ENCODE measurements at places on chromosomes 11 and 22.

- no peak for DNase-seq
Measured at GRCh38 chr11:85869781-85870180, 14.6 kb downstream of the CCDC83 start.

- no peak for DNase-seq
Measured at GRCh38 chr22:48738204-48738980, 1089.3 kb downstream of the BRD1 start.

DNA sequence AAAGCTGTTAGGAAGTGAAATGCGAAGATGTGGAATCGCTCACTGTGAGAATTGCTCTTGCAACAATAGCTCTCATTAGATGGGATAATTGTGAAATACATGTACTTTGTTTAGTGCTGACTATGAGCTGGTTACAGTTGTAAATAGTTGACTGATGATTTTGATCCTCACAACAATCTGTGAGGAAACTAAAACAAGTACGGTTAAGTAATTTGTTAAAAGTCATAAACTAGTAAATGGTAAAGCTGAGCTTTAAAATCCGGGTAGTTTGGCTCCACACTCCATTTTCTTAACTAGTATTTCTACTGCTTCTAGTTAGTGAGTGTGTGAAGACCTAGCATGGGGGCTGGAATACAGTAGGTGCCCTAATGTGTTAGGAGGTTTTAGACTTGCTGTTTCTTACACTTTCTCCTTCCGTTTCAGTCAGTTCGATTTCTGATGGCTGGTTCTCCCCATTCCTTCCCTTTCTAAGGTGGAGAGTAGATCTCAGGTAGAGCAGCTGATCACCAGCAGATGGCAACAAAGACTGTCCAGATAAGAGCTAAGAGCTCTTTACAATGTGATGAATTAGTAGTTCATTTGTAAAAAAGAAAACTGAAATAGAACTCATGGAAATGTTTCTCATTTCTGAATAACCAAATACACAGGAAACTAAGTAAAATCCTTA lies 16.3 kb upstream of the CYP2R1 start:
- DNase-seq, result peak; percentile 15

DNA sequence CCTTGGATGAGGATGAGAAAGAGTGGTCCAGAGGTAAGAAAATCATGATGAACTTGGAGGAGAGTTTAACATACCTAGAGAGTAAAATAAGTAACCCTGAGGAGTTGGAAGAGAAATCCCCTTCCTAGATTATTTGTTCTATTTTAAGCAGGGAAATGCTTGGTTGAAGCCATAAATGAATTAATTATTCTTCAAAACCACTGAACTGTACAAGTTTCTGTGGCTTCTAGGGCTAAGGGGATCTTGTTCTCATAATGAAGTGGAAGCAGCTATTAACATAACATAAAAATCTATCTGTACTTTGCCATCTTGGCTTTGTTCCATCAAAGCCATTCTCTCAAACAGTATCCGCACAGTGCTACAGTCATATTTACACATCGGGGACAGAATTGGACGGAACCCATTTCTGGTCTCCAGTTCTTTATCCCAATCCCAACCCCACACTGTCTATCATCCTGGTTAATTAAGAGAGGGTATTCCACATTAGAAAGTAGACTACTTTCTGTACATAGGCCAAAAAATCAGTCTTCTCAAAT lies 14.5 kb upstream of the ARHGAP42 start:
- DNase-seq, result no peak

DNA sequence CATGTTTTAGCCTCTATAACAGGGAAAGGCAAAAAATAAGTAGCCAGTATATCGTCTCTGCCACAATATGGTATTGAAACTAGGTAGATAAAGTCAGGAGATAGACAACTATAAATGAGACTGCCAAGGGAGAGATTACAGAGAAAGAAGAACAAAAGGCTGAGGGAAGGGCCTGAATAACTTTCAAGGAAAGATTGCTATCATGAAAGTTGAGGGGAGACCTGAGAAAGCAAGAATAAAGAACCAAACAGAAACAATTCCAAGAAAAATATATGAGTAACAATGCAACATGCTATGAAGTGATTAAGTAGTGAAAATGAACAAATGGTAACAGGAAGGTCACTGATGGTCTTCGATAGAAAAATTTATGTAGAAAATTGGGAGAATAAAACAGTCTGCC lies 690.1 kb downstream of the METTL15 start:
- DNase-seq, result no peak

GRCh38 chr22:19448076-19448607 lies 631 bp upstream of the C22orf39 start:
- no peak for DNase-seq

- DNase-seq, result no peak
Measured at GRCh38 chr11:64312947-64313346, 4.4 kb downstream of the TRMT112 start.

GRCh38 chr11:124798991-124799347 lies 1.2 kb downstream of the MSANTD2 start:
- DNase-seq, result no peak

DNA sequence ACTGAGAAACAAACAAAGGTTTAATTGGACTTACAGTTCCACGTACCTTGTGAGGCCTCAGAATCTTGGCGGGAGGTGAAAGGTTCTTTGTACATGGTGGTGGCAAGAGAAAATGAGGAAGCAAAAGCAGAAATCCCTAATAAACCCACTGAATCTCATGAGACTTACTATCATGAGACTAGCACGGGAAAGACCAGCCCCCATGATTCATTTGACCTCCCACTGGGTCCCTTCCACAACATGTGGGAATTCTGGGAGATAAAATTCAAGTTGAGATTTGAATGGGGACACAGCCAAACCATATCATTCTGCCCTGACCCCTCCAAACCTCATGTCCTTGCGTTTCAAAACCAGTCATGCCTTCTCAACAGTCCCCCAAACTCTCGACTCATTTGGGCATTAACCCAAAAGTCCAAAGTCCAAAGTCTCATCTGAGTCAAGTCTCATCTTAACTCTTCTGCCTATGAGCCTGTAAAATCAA lies 617.4 kb downstream of the CNTN5 start:
- DNase-seq, result no peak

DNA sequence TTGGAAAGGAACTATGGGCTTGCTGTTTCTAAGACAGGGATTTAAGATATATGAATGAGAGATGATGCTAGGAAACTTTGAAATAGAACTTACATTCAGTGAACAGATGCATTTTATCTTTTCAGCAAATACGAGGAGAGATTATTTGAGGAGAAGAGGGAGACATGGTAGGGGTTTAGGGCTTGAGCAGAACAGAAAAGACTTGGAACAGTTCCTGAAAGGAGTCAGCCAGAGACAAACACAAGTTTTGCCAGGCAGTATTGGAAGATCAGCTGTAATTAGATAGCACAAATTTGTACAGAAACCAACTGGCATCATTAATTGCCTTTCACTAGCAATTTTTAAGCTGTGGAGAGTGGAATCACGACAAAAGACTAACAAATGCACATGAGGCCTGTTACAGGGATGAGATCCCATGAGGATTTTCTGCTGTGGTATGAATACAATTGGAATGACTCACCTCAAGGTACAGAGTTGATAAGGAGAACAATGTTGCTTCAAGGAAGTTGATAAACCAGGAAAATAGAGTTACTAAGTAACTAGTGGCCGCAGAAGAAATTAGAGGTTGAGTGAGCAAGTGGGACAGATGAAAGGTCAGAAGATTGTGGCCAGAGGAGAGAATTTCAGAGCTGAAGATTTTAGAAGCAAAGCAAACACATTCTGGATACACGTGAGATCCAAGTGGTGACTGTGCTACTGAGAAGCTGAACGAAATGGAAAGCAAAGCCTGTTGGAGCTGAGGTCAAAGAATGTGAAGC lies 67.9 kb downstream of the CYB5R2 start:
- DNase-seq, result no peak

DNA sequence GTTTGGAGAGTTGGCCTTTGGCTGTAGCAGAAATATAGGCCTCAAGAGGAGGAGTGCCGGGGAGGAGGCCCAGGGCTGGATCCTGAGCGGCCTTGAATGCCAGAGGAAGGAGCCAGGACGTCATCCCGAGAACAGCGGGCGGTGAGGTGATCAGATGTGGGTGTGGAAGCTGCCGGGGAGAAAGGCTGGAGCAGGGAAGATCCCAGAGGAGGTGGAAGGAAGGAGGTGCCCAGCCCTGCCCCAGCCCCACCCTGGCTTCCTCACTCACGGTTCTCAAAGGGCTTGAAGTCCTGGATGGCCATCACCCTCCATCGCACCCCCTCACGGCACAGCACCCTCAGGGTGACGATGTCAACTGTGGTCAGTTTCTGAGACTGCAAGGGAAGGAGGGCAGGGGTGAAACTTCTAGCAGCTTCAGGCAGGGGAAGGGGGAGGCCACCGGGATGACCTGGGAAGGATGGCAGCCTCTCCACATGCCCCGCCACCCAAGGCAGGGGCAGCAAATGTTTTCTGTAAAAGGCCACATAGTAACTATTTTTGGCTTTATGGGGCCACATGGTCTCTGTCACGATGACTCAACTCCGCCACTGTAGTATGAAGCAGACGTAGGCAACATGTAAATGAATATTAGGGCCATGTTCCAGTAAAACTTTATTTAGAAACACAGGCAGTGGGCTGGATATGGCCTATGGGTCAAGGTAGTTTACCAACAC lies 10.7 kb downstream of the IL2RB start:
- DNase-seq, result no peak

- DNase-seq, result no peak
Measured at GRCh38 chr22:19127329-19128008, 3.6 kb upstream of the TSSK2 start.

- DNase-seq, result no peak
Measured at GRCh38 chr11:68261006-68261405, 10.8 kb downstream of the C11orf24 start.

GRCh38 chr22:23513133-23513532 lies 67.0 kb downstream of the IGLL1 start:
- DNase-seq, result peak; percentile 22

DNA sequence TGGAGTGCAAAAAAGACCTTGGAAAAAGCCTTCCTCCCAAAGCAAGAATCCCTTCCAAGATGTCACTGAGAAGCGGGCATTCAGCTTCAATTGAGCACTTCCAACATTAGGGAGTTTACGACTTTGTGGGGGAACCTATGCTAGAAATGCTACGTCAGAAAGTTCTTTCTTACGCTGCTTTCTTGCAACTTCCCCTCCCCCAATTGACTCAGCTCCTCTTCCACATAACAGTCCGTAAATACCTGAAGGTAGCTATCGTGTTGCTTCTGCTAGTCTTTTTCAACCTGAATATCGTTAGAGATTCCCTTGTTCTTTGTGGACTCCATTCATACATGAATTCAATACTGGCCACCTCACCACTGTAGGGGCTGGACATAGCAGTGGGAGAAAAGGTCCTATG lies 47.0 kb downstream of the VSIG10L2 start:
- no peak for DNase-seq

DNA sequence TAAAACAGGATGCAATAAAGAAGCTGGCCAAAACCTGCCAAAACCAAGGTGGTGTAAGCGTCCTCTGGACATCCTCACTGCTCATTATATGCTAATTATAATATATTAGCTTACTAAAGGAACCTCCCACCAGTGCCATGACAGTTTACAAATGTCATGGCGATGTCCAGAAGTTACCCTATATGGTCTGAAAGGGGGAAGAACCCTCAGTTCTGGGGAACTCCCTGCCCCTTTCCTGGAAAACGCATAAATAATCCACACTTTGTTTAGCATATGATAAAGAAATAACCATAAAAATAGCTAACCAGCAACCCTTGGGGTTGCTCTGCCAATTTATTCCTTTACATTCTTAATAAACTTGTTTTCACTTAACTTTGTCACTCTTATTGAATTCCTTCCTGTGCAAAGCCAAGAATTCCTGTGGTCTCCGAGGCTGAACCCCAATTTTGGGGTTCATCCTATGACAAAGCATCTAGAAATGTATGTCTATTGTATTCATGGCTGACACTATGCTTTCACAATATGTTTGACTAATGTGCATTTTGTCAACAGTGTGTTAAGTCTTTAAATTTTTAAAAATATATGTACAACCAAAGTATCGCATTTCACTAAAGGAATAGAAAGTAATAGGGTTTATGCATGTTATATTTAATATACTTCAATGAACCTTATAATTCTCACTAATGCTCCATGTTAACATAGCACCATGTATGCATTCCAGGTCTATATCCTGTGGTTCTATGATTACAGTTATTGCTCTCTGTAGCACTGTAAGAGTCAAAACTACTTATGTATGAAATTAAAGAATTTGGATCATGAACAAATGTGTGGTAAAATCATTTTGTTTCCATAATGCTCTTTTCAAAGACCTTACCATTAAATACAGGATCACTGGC lies 25.1 kb downstream of the LGR4 start:
- no peak for DNase-seq

GRCh38 chr11:117671370-117671769 lies 125.6 kb downstream of the DSCAML1 start:
- no peak for DNase-seq

GRCh38 chr11:120819437-120820365 lies 204.2 kb upstream of the TBCEL start:
- no peak for DNase-seq

GRCh38 chr11:2781408-2782274 lies 81.8 kb upstream of the KCNQ1OT1 start:
- DNase-seq, result no peak

GRCh38 chr11:102900346-102900745 lies 25.6 kb upstream of the MMP12 start:
- no peak for DNase-seq

GRCh38 chr11:133901999-133902398 lies 54.8 kb downstream of the IGSF9B start:
- no peak for DNase-seq

DNA sequence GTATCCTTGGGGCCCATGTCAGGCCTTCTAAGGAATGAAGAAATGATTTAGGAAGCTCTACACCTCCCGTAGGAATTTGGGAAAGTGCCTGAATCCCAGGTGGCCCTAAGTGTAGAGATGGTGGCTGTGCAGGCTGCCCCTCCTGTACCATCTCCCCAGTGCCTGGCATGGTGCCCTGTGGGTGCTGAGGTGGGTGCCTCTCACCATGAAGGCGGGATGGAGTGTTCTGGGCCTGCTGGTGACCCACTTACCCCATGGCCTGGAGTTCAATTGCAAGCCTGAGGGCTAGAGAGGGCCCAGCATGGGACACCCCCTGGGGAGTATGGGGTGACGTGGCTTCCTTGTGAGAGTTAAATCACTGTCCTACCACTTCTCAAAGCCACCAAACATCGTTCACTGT lies 19.8 kb downstream of the SAMM50 start:
- no peak for DNase-seq

GRCh38 chr11:2685051-2685450 lies 14.7 kb downstream of the KCNQ1OT1 start:
- no peak for DNase-seq

- no peak for DNase-seq
Measured at GRCh38 chr11:102322560-102322959, 5.3 kb downstream of the BIRC3 start.

DNA sequence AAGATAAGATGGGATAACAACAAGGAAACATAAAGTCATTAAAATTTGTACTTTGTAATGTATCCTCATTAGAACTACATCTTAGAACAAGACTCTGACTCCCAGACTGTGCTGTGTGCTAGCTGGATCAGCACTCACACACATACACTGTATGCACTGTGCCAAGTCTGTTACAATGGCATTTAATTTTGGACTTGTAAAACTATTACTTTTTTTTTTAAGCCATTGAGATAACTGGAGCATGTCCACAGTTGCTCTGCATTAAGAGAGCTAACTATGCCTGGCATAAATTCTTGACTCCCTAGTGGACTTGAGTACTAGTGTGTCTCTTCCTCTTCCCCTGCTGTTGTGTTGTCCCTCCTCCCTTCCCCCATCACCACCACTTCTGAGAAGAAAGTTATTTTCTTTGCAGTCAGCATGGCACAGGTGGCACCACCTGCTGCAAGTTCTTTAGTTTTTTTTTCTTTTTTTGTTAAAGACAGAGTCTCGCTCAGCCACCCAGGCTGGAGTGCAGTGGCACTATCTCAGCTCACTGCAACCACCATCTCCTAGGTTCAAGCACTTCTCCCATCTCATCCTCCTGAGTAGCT lies 268.6 kb downstream of the TMEM135 start:
- no peak for DNase-seq
